ENCODE measurements at places on chromosomes 12 and 14. TPM values are rescaled to one million over a fixed set of nuclear protein-coding genes. Genes with fewer than 3 reads are reported as not detected.

The CCDC177 gene
- not detected for total RNA-seq

The FZD10 gene
- total RNA-seq = not detected

The EGLN3 gene
- total RNA-seq = 0.18 TPM

The ANKRD9 gene
- 10.0 TPM for total RNA-seq

The C1QL4 gene
- total RNA-seq = not detected

The MAP1LC3B2 gene
- total RNA-seq = 0.60 TPM

The RPGRIP1 gene
- 0.13 TPM for total RNA-seq

The CPM gene
- total RNA-seq = not detected

The SERPINA9 gene
- not detected for total RNA-seq

The C12orf50 gene
- total RNA-seq = not detected

The ARHGDIB gene
- total RNA-seq = 0.11 TPM

The KRT80 gene
- total RNA-seq = 0.27 TPM

The SDS gene
- total RNA-seq = not detected
